ENCODE measurements at places on chromosomes 5 and 9.

- DNase-seq: no peak
Observed at GRCh38 chr5:172722327-172722815, 48.6 kb downstream of the DUSP1 start.

DNA sequence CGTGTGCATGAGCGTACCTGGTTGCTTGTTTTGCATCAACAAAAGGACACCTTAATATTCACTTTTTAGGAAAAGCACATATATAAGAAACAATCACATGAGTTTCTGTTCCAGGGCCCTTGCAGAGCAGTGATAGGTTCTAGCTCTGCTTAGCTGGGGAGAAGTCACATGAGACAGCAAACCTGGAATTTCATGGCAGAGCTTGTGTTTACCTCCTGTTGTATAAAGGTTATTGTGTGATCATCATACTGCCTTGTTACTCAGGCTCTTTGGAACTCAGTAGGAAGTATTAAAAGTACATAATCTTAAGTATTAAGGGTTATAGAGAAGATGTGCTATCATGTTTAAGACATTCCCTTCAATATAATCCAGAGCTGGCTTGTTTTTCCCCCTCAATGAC is 18.0 kb upstream of the VLDLR start:
- no peak for DNase-seq

- DNase-seq: no peak
Observed at GRCh38 chr5:1485579-1486118, 38.1 kb downstream of the LPCAT1 start.

- no peak for DNase-seq
Observed at GRCh38 chr9:14888875-14889274, 21.4 kb downstream of the FREM1 start.

GRCh38 chr5:111999286-111999685 is 242.3 kb upstream of the NREP start:
- DNase-seq: no peak

GRCh38 chr5:113105693-113106280 is 129.2 kb downstream of the DCP2 start:
- DNase-seq: no peak

- no peak for DNase-seq
Observed at GRCh38 chr9:78026947-78027346, 4.7 kb downstream of the GNAQ start.

DNA sequence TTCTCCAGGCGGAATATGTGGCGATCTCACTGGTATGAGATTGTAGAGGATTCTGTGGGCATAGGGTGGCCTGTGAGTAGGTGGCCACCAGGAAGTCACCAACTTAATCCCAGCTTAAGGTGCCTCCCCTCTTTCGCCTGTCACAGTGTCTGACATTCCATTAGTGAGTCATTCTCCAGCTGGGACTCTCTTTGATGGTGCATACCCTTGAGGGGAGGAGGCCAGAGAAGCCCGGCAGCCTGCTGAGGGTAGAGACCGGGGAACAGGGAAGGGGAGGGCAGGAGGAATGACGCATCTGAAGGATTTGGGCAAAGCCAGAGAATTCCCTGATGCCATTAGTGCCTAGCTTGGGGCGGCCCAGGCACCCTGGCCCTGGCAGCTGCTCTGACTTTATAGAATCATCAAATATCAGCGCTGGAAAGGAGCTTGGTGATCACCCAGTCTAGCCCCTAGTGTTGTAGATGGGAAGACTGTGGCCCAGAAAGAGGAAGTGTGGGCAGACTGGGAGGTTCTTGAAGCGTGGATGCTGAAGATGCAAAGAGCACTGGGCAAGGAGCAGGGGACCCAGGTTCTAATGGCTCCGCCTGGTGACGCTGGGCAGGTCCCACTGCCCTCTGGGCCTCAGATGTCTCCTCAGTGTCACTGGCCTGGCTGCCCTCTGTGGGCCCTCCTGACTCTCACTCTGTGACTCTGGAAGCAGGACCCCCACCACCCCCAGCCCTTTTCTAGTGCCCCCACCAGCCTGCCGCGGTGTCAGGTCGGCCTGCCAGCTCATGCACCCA is 41.4 kb downstream of the DAB2IP start:
- DNase-seq: no peak

- no peak for DNase-seq
Observed at GRCh38 chr5:15215056-15215455, 284.9 kb upstream of the FBXL7 start.

GRCh38 chr5:124477577-124477976 is 268.9 kb downstream of the ZNF608 start:
- no peak for DNase-seq

GRCh38 chr5:52725808-52726207 is 61.9 kb upstream of the ITGA1 start:
- no peak for DNase-seq

DNA sequence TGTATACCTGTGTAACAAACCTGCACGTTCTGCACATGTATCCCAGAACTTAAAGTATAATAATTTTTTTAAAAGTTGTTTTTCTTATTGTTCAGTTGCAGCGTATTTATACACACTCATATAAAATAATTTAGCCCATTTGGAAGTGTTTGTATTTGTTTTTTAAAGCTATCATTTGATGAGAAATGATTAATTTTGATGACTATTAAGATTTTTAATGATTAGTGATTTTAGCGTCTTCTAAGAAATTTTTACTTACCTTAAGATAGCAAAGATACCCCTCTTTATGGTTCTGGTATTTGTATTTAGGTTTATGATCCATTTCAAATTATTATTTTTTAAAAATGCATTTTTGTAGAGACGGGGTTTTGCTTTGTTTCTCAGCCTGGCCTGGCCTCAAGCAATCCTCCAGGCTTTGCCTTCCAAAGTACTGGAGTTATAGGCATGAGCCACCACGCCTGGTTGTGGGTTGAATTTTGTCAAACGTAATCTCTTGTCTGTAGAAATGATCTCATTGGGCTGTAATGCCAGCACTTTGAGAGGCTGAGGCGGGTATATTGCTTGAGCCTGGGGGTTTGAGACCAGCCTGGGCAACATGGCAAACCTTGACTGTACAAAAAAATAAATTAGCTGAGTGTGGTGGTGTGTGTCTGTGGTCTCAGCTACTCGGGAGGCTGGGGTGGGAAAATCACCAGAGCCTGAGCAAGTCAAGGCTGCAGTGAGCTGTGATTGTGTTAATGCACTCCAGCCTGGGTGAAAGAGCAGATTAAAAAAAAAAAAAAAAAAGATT is 26.9 kb downstream of the CSNK1G3 start:
- no peak for DNase-seq

DNA sequence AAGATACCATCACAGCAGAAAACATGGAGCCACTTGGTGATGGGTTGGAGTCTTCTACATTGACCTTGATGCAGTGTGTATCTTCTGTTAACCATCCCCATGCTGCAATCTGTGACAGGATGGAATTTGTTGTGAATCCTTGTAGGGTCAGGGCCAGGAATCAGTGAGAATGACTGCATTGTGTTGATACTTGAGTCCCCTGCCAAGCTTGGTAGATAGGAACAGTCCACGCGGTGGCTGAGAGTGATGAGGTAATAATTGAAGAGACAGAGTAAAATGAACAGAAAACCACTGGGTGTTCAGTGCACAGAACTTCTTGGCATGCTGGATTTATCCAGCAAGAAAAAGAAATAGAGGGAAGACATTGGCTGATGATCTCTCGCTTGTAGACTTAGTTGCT is 217.5 kb downstream of the MAN2A1 start:
- DNase-seq: no peak

DNA sequence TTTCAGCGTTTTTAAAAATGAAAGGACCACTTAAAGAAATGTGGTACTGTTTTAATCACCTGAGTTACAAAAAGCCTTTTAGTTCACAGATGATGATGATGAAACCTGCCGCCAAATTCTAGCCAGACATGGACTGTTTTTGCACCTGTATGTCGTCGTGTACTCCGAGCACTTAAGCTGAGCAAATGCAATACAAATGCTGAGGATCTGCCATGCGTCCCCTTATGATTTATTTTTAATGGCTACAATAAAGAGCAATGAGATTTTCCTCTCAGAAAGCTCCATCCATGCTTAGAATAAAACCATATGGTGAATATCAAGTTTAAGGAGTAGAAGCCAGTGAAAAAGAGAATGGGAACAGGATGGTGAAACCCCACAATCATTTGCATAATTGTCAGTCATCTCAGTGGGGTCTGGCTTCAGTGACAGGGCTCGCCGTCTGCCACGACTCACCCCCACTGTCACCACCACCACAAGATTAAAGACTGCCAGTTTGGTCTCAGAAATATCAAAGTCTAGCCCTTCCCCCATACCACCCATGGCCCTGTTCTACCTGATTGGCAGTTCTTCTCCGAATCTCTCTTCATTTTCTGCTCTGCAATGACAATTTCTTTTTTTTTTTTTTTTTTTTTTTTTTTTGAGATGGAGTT is 159.9 kb downstream of the GOLPH3 start:
- DNase-seq: no peak

Measured in GM13976 (cell line).